ENCODE measurements at places on chromosomes 4 and X.

DNA sequence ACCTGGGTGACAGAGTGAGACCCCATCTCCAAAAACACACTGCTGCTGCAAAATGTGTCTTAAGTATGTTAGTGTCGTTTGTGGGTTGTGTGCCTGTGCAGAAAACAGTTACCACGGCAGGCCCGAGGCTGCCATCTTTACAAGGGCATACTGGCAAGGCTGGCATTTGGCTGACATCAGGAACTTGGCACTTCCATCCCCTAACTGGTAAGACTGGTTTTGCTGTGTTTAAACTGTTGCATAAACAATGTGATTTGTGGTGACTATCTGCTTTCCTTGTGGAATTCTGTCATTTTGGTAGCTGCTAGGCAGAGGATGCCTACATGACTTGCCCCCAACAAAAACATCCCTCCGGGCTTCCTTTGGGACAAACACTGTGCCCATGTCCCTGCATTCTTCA lies 12.3 kb downstream of the LRP2BP start:
- no peak for DNase-seq

DNA sequence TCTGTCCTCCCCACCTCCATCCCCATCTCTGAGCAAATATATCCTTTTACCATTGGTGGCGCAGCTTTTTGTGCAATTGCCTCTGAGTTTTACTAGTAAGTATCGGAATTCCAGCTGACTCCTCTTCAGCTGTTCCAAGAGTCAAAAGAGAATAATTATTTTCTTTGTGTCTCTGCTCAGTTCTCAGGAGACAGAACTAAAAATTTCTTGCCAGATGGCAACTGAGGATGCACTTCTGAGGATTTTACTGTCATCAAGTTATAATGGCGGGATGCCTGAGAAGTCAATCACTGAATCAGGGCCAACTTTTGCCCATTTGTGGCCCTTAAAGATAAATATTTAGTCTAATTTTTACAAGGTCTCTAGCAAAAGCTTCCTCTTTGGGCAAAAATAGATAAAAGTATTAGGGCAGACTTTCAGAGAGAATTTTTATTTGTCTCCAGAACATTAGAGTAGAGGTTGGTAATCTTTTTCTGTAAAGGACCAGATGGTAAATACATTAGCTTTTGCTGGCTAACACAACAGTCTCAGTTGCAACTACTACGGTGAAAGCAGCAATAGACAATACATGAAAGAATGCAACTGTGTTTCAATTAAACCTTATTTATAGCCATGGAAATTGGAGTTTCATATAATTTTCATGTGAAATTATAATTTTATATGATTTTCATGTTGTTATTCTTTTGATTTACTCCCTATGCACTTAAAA lies 15.6 kb upstream of the ADGRA3 start:
- no peak for DNase-seq

DNA sequence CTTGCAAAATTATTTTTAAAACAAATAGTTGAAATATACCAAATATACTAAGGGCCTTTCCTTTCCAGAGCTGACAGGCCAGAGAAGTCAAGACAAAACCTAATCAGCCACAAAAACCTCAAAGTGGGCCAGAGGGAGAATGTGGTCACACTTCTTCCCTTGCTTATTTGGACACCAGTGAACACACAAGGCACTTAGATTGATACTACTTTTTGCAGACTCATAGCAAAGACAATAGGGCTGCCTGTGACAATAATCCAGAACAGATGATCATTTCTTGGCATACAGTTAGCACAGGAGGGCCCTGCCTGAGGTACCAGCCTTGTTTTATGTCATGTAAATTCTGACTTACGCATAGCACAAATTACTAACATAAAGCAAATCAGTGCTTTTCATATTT lies 215.7 kb upstream of the NEIL3 start:
- DNase-seq, result no peak

DNA sequence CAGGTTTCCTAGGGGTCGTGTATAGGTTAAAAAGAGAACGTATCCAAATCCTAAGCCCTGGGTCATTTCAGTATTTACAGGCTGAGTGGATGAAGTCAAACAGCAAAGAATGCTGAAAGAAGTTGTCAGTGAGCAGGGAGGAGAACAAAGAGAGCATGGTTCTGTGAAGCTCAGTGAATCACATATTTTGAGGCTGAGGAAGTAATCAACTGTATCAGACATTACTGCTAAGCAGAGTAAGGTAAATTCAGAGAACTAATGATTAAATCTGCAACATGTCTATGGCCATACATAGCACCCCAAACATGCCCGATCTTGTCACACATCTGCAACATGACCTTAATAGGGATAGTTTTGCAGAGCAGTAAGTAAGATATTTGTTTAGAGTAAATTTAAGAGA lies 1130.3 kb downstream of the RAPGEF2 start:
- DNase-seq, result no peak

DNA sequence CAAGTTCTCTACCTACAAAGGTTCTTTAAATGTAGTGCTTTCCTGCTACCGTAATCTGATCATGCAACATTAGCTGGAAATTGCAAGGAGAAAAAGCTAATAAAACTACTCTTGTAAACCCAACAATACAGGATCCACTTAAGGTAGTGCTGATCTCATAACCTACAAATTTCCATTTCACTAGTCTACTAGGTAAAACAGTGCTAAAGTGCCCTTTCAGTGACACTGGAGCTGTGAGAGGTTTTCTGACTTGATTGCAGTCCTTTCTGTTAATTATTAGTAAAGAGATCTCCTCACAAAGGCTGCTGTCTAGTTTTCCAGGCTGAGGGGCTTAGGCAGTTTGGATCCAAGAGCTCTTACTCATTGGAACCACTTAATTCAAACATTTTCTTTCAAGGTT lies 1118.7 kb downstream of the SH3BGRL start:
- no peak for DNase-seq

DNA sequence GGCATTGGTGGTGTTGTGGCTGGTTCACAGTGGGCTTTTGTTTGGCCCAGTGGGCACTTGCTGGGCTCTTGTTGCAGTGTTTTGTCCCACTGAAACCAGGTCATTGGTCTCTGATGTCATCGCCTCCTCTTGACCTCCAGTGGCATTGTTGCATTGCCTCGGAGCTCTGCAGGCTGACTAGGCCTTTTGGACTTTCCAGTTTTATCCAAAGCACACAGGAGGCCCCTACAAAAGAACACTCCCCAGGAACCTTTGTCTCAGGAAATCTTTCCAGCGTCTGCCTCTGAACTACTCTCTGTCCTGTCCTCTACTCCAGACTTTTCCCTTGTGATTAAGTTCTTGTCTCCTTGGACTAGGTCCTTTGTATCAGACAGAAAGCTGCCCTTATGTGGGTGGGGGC lies 54.8 kb downstream of the COQ2 start:
- no peak for DNase-seq

- no peak for DNase-seq
Observed at GRCh38 chrX:95949588-95949987, 735.1 kb upstream of the DIAPH2 start.

DNA sequence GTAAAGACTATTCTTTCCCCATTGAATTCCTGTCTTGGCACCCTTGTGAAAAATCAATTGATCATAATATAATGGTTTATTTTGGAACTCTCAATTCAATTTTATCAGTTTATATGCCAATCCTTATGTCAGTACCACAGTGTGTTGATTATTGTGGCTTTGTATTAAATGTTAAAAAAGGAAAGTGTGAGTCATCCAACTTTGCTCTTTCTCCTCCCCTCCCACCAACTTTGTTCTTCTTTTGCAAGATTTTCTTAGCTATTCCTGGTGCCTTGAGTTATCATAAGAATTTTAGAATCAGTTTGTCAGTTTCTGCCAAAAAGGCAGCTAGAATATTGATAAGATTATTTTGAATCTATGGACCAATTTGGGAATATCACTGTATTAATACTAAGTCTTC lies 11.2 kb upstream of the RNF175 start:
- DNase-seq, result no peak

GRCh38 chr4:101763576-101763975 lies 27.0 kb upstream of the BANK1 start:
- no peak for DNase-seq

DNA sequence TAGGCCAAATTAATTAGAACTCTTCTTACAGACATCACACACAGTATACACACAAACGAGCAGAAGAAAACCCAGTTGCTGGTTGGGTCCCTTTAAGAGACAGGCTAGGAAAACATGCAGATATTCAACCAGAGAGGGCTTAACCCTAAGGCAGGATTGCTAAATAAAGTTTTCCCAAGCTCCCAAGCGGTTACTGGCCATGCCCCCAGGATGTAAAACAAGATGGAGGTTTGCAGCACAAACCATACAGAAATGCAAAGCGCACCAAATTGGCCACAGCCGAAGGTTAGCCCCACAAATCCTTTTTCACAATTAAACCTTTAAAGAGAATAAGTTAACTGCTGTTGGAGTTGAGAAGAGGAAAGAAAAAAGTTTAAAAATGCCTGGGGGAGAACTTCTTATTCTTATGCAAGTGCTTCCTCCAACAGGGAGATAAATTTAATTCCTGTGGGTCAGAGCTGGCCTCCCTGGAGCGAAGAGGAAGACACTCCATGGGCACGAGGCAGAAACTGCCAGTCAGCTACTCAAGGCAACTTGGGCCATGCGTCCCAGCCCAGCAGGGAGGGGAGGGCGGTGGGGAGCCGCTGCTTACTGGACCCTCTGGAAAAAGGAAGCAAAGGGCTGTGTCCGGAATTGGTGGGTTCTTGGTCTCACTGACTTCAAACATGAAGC lies 167.6 kb upstream of the ARSJ start:
- no peak for DNase-seq

- no peak for DNase-seq
Observed at GRCh38 chr4:1988327-1988724, 20.4 kb downstream of the NELFA start.

DNA sequence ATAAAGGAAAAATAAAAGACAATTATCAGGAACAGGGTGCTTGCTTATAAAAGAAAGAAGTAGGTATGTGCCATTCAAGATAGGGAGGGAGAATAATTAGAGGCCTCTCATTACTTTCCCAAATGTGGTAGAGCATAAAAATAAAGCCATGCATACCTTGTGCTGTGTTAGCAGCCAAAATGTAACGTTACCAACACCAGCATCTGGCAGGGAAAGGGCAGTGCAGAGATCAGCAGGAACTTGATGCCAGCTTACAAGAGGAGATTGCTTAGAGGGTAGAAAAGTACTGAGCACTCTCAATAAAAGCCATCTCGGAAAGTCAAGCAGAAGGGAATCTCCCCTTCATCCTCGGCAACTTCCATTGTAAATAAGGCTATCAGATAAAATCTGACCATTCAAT lies 195.6 kb downstream of the RASL11B start:
- no peak for DNase-seq

DNA sequence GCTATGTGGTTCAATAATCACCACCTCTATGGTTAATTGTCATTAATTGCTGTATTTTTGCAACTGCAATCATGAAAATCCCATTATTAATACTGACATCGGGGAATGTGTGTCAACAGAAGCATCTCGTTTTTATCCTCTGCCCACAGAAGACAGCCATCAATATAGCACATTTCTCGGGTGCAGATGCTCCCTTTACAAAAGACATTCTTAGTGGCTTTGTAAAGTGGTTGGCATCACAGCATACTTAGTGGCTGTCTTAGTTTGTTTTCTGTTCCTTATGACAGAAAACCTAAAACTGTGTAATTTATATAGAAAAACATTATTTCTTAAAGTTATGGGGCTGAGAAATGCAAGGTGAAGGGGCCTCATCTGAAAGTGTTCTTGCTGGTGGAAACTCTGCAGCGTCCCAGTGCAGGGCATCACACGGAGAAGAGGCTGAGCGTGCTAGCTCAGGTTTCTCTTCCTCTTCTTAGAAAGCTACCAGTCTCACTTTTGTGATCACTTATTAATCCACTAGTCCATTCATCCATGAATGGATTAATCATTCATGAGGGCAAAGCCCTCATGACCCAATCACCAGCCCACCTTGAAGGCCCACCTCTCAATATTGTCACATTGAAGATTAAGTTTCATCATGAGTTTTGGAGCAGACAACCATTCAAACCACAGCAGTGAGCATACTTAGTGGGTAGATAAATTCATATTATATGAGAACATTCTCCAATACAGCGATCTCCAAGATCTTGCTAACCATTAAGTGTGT lies 1067.7 kb upstream of the PABPC4L start:
- no peak for DNase-seq

DNA sequence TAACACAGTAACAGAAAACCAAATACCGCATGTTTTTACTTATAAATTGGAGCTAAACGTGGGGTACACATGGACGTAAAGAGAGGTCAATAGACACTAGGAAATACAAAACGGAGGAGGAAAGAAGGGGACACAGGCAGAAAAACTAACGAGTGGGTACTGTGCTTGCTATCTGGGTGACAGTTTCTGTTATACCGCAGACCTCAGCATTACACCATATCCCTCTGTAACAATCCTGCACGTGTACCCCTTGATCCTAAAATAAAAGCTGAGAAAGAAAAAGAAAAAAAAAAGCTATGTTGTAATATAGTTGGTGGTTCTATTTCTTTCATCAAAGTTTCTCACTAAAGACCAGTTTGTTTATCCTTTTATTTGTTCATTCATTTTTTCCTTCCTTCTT lies 47.9 kb upstream of the UNC5C start:
- no peak for DNase-seq

DNA sequence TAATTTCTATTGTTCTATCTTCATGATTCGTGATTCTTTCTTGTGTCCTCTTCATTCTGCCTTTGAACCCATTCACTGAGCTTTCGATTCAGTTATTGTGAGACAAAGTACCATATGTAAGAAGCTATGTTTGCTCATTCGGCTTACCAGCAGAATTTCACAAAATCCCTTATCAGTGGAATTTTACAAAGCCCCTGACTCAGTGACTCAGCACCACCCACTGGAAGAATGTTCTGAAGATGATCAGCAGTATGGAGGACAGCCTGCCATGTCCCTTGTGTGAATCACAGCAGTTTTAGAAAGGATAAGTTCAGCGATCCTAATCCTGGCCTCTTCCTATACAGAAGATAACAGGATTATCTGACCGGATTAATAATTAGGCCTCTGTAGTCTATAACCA lies 5.8 kb upstream of the UXT start:
- DNase-seq, result no peak

DNA sequence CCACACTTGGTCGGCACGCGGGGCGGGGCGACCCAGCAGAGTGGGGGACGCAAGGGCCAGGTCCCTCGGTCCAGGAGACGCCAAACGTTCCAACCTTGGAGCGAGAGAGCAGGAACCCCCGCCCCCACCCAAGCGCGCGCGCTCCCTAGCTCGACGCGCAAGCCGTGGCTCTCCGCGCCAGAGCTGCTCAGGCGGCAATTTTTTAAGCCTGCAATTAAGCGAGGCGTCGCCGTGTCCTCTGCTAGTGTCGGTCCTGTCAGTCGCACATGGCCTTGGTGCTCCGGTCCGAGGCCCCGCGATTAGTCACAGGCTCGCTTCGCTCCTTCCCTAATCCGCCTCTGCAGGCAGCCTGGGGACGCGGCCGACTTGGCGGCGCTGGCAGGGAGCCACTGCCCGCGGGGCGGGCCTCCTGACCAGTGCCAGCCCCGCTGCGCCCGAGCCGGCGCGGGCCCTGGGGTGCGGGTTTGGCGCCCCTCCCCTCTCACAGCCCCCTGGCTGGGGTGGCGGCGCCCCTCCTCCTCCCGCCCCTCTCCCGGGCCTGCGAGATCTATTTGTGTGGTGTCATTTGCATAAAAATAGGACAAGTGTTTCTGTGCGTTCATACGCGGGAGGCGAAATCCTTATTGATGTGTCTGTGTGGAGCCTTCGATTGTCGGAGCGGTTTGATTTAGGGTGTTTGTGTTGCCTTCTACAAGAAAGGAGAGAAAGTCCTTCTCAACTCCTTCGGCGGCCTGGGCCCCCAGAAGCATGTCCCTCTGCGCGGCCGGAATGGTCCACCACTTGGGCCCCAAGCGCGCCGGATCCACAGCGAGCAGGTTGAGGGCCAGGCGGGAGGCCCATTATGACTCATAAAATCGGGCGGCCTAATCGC lies 9.8 kb upstream of the BCOR start:
- DNase-seq, result peak; percentile 24

GRCh38 chr4:153573881-153574802 lies 108.0 kb downstream of the TMEM131L start:
- peak; percentile 84 for DNase-seq
